Endothelial cell (in vitro differentiated cells): ENCODE measurements at places on chromosomes 16 and 17.

GRCh38 chr16:59484833-59485516, 750.9 kb upstream of the GOT2 start:
- no peak for DNase-seq

DNA sequence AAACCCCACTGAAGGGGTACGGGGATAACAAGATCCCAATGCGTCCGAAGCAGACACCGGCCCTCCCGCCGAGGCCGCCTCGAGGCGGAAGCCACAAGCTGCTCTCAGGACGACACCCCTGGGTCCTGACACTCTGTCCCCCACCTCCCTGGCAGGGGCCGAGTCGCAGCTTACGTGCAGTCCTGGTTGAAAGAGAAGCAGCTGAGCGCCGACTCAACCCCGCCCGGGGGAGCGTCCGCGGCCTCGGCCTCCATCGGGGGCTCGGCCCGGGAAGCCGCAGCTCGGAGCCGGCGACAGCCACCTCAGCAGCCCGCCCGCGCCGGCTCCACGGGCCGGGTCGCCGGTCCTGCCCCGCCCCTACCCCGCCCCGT, at the start of gene WIPI1:
Gene WIPI1, minus strand, starts transcription at position 329 of the 371 bp plus-strand sequence. Its CDS starts 75 bp downstream, at position 254.
- no peak for DNase-seq

DNA sequence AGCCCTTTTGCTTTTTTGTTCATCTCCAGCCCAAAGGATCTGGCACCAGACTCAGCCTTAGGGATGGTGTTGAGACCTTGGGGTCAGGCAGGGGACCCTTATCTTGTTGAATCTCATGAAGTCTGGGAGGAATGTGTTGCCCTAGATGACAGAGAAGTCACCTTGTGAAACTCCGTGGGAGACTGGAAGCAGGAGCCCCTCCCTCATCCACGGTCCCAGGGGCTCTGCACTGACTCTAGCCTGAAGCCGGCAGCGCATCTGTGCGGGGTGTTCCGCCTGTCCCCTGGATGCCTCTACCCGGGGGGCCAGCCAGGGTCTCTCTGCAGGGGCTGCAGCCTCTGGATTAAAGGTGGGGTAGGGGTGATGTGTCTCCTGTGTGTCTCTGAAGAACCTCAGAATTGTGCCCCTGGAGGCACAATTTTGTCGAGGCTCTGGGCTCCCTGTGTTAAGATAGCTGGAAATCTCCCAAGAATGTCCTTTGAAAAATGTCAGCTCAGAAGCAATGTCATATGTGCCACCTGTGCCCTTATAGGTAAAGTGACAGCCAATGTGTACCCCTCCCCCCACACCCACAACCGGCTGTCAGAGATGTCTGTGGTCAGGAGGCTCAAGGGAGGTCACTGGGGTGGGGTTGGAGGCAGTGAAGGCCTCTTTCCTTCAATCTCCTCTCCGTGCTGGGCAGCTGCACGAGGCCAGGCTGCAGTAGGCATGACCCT, 32.1 kb upstream of the CDC42EP4 start:
- no peak for DNase-seq

DNA sequence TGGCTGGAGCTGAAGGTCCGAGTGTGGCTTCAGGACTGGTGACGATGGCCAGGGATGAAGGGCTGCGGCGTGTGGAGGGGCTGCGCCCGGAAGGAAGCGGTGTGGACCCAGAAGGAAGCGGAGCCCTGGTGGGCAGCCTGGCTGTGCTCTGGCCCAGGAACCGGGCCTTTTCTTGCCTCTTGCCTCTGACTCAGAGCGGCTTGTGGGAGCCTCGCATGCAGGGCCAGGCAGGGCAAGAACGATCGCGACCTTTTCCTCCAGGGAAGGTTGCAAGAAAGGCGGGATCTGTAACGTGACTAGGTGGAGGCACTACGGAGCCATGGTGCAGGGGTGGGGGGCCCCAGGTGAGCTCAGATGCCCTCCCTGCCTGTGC, 78.0 kb downstream of the JPH3 start:
- no peak for DNase-seq

DNA sequence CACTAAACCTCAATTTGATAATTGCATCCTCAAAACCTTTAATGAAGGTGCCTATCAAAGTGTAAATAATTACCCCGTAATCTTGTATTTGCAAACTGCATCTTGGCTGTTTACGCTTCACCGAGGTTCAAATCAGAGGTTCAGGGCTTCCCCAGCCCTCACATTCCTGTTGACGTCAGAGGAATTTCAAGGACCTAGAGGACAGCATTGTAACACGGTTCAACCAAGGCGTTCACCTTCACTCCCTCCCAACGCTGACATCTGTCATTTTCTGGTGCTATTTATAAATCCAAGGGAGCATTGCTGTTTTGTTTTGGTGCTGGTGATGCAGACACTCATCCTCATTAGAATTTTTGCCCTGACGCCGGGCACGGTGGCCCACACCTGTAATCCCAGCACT, 691.6 kb upstream of the RBFOX1 start:
- no peak for DNase-seq

DNA sequence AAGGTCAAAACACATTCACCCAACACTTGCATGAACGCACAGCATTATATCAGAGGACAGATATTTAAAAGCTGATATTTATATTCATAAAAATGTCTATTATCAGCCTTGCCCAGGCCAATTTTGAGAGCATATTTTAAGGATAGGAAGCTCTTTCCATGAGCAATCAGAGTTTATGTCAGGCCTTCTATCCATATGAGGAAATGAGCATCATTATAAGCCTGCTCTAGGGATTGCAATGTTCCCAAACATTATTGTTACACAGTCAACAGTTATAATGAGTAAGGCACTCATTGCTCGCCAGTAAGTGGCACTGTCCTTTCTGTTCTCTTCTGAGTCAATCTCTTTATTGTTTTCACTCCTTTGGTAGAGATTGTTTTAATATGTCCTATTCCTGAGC, 37.7 kb upstream of the DYNLRB2 start:
- DNase-seq = no peak

DNA sequence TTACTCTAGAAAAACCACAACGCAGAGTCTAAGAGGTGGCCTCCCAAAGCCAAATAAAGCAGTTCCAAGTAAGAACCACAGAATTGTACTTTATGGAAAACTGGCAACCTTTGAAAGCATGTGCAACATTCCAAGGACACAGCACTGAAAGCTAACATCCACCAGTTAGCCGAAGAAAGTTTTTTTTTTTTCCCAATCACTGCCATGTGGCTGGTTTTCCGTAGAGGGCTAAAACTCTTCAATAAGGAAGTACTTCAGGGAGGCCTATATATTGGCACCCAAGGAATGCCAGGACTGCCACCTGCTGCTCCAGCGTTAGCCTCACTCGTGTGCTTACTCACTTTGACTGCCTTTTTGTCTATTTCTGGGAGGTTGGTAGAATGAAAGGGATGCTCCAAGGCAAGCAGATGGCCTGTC, 25.2 kb downstream of the CEP95 start:
- no peak for DNase-seq

DNA sequence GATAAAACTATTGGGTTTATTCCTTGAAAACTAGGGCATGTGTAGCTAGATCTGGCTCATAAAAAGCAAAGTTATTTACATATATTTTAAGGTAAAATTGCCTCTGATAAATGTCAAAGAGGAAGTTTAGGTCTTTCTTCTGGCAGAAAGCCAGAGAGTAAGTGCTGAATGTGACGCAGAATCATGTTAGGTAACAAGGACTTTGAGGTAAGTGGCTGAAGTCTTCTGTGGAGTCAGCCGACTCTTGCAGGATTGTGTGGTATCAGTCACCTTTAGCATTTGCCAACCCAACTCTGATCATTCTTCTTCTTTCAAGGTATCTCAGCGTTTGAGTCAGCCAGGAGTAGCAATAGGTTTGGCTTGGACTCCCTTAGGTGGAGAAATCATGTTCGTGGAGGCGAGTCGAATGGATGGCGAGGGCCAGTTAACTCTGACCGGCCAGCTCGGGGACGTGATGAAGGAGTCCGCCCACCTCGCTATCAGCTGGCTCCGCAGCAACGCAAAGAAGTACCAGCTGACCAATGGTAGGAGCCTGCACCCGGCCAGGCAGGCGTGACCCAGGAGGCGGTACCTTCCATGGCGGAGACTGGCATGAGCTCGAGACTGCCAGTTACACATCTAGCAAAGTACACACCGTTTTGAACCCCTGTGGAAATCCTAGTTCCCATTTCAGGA, 37.9 kb downstream of the SIAH1 start:
- no peak for DNase-seq

DNA sequence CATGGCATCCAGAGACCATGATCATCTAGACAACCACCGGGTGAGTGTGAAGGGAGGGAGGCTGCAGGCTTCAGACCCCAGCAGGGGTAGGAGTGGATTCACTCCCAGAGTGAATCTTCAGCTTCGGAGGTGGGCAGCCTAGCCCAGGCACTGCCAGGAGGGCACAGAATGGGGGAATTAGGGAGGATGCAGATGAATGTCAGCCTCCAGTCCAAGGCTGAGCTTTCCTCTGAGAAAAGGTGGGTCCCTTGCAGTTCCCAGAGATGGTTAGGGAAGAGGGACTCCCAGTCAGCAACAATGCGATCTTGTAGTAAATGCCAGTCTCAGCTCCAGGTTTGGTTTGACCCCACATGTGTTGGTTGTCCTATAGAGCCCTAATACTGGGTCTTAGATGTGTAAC, 36.7 kb upstream of the POLR3E start:
- DNase-seq = no peak

DNA sequence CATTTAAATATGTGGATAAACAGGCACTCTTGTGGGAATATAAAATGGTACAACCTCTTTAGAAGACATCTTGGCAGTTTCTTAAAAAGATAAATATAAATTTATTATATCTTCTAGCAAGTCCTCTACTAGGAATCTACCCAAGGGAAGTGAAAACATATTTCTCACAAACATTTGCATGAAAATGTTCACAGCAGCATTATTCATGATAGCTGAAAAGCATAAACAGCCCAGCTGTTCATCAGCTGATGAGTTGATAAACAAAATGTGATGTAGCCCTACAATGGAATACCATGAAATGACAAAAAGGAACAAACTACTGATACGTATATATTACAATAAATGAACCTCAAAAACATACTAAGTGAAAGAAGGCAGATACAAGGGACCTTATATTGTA, 12.0 kb downstream of the DGKE start:
- no peak for DNase-seq

GRCh38 chr17:21131137-21131536, 4.4 kb downstream of the DHRS7B start:
- DNase-seq = no peak

DNA sequence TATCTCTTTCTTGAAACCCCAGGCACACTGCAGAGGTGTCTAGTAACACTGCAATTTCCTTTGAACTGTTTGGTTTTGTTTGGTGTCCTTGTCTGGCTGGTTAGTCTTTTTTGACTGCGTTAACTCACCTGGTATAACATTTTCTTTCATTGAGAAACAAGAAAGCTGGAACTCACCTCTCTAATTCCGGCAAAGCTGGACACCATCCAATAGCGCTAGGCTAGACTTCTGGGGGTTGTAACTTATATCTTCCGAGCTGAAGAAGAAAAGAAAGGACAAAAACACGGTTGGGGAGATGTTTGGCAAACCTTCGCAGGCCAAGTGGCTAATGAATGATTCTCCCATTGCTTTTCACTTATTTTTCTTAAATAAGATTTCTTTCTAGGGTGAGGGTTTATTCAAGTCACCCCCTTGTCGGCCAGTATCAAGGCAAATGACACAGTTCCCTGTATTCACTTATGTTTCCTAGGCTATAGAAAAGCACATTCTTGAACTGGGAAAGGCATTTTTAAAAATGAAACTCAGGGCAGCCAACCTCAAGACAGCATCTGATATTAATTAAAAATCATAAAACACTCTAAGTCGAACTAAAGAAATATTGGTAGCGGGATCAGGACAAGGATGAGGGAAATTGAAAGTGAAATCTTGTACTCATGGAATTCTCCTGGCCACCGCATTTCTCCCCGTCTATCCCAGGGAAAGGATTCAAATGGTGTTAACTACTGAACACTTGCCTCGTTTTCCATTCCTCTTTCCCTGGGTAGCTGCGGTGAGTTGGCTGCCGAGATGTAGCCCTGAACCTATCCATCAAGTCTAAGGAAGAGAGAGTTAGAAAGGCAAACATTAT, 95.9 kb upstream of the ZFHX3 start:
- no peak for DNase-seq

- no peak for DNase-seq
These were observed 7.9 kb upstream of the MON1B start for GRCh38 chr16:77183137-77183536.

- DNase-seq = no peak
These were observed 149.7 kb downstream of the CCT6B start for GRCh38 chr17:34811561-34811960.

DNA sequence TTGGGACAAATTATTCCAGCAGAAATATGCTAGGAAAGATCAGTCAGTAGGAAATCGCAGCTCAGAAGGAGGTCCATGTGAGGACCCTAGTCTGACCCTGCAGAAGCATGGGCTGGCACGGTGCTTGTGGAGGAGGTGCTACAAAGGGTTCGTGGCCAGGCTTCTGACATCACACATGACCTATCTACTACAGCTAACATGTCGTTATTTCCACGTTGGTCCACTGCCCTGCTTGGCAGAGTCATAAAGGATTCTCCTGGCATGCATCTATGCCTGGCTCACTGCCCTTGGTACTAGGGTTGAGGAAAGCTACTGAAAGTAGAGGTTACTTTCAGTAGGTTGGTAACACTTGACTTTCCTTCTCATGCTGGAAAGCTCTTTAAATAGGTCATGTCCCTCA, 118.1 kb upstream of the SHISA6 start:
- no peak for DNase-seq

DNA sequence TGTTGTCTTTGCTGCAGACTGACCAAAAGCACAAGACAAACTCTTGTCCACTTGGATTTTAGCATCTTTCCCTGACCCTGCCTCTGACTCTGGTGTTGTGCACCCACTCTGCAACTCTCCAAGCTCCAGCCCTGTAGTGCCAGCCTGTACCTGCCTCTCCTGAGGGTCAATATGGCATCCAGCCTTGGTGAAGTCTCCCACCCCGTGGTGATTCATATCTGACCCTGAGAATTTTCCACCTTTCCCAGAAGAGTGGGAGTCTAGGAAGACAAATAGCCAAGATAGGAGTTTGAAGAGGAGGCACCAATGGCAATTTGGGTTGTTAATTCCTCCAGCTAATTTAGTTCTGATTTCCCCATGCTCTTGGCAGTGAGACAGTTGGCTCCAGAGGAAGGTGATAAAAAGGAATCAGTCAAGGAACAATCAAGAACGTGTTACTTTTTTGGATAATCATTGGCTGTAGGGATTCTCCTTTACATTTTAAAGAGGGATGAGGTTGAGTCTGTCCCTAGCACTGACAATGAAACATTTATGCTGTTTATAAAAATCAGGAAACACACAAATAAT, 416.0 kb downstream of the MAF start:
- no peak for DNase-seq

GRCh38 chr17:61412860-61413660, 13.4 kb downstream of the TBX2 start:
- DNase-seq = no peak
